ENCODE measurements at places on chromosomes 6 and 20. TPM values are rescaled to one million over a fixed set of nuclear protein-coding genes. Genes with fewer than 3 reads are reported as not detected.

The CALHM4 gene
- total RNA-seq = 0.28 TPM

The DZANK1 gene
- 0.81 TPM for total RNA-seq

The SNAP25 gene
- not detected for total RNA-seq

The LPA gene
- not detected for total RNA-seq

The CCN6 gene
- total RNA-seq = not detected

The MOCS3 gene
- total RNA-seq = 9.5 TPM

The HDAC2 gene
- total RNA-seq = 100 TPM
